ENCODE measurements at places on chromosomes 2 and 18.

GRCh38 chr2:238924032-238924431 is 76.1 kb downstream of the TWIST2 start:
- no peak for DNase-seq

- DNase-seq: no peak
Measured at GRCh38 chr2:75375646-75376582, 176.6 kb upstream of the TACR1 start.

GRCh38 chr2:28547906-28548600 is 52.2 kb downstream of the PLB1 start:
- DNase-seq: no peak

DNA sequence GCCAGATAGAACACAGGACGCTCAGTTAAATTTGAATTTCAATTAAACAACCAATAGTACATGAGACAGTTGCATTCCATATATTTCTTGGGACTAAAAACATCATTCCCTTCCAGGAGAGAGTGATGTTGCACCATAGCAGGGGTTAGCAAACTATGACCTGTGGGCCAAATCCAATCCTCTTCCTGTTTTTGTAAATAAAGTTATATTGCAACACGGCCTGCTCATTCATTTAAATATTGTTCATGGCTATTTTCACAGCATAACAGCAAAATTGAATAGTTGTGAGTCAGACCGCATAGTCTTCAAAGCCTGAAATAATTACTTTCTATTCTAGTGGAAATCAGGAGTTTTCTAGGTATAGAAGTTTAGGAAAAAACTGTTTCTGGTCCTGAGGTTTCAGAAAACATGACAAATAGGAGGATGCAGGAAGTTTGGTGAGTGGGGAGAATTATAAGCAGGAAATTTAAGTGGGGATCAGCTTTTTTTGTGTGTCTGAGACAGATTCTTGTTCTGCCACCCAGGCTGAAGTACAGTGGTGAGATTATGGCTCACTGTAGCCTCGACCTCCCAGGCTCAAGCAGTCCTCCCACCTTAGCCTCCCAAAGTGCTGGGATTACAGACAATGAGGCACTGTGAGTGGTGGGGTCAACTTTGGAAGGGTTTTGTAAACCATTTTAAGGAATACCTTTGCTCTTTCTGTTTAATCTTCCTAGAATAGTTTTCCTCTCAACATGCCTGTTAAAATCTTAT is 131.5 kb downstream of the SOCS6 start:
- no peak for DNase-seq

DNA sequence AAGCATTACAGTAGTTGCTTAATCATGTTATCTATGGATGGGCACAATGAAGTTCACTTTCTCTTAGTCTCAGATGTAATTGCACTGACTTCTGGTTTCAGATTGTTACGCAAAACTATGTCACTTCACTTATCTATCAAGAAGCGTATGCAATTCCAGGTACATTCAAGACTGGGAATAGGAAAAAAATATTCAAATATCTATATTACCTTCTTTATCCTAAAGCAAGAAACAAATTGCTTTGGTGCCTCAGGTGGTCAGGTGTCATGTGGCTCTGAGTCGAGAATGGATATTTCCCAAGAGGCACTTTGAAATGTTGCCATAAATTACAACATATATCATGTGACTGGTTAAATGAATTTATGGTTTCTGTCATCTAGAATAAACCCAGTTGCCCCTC is 318.6 kb downstream of the SS18 start:
- DNase-seq: no peak

GRCh38 chr2:123438675-123439074 is 586.4 kb upstream of the CNTNAP5 start:
- DNase-seq: no peak

DNA sequence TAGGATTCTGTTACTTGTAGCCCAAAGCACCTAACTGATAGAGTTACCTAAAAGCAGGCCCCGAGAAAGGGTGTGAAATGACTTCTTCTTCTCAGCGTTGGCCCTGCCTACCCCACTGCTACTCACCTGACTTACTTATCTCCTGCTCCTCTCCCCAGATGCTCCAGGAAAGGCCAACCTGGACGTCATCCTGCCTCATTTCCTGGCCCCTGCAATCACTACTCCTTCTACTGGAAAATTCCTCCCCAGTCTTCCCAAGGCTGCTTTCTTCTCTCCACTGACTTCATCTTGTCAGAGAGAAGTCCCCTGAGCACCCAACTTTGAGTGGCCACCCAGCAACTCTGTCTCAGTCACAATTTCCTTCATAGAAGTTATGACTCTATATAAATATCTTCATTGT is 63.4 kb upstream of the KLF7 start:
- no peak for DNase-seq

GRCh38 chr18:49345931-49346696 is 114.3 kb downstream of the DYM start:
- no peak for DNase-seq

DNA sequence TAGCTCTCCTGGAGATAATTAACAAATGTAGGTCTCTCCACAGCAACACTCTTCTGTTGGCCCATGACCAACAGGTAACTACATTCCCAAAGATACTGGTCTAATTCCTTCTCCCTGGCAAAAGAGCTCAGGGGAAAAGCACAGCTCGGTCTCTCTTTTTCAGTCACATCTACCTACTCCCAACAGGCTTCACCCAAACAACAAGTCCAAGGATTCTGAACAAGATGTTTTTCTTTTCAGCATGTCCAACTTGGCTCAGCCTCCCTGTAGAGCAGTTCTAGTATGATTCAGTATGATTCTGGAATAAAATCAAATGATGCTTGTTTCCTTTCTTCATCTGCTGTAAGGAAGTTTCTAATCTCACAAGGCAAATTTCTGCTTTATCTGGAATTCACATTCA is 1704.8 kb upstream of the PIK3C3 start:
- DNase-seq: no peak
